Aorta (tissue), 5 donors: ENCODE measurements at places on chromosomes 6 and 20. TPM values are rescaled to one million over a fixed set of nuclear protein-coding genes. Genes with fewer than 3 reads are reported as not detected.
A peak's percentile ranks its signal among the peaks of the same experiment; 100 is the strongest.

GRCh38 chr6:24191346-24191745, 65.3 kb downstream of the NRSN1 start:
- DNase-seq, result no peak

- DNase-seq, result no peak
Measured at GRCh38 chr6:11551053-11551452, 13.5 kb downstream of the TMEM170B start.

DNA sequence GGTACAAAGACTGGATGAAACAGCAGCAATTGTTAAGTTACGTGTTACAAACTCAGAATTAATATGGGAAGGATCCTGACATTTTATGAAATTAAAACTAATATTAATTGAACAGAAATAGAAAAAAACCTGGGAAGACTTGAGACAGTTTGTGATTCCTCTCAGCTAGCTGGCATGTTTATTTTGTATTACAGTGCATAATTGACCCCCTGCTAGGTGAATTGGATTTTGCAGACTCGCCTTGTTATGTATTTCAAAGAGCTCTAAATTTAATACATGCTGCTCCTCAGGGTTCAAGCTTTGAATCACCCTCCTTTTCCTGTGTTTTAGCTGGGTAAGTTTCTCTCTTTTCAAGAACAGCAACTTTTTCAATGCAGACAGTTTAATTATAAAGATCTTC, 339.4 kb downstream of the PLCB1 start:
- no peak for DNase-seq

GRCh38 chr20:17538517-17539170, 7.5 kb upstream of the BFSP1 start:
- no peak for DNase-seq

DNA sequence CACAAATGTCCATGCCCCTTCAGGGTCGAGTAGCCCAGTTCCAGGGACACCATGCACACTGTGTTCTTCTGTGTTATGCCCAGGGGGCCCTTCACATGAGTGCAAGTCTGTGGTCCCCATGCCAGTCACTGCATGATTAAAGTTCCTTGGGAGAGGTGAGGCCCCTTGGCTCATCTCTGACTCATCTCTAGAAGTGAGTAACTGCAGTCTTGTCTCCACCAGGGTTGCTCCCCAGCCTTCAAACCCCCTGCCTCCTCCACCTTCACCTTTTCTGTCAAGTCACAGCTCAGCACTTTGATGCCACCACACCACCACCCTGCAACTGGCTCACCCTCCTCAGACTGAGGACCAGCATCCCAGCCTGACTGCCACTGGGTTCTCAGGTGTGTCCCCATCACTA, 161.7 kb downstream of the UNC5CL start:
- no peak for DNase-seq

GRCh38 chr6:21201637-21202350, 391.8 kb upstream of the SOX4 start:
- no peak for DNase-seq

DNA sequence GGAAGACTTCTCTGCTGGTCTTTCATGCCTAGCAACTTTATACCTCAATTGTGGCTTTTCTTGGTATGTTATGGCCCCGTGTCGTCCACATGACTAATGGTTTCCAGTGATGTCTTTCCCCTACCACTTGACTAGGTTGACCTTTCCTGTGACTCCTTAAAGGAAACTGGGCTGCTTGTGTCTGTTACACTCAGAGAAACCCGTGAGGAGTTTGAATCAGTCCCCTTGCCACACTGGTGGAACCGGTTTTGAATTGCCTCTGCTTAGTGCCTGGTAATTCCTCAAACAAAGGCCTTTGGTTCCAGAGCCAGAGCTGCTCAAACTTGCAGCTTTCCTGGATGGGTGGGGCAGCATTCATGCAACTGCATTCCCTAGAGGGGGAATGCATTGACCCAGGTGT, 21.9 kb downstream of the ECT2L start:
- no peak for DNase-seq

DNA sequence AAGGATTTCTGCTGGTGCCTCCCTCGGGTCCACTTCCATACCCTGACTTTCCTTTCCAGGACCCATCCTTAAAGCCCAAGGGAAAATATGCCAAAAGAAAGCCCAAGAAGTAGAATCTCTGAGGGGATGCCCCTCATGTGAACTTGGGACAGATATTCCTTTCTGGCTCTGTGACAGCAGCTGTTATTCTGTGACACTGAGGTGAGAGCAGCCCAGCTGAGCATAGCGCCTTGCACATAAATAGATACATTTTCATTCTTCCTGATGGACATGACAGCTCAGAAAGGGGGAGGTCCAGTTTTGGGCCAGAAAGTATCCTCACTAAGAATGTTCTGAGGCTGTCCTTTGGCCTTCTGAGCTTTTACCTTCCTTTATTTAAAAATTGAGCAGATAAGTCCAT, 353.2 kb downstream of the SAMD5 start:
- DNase-seq, result no peak

GRCh38 chr20:9595763-9596162, 81.4 kb downstream of the LAMP5 start:
- DNase-seq, result no peak

DNA sequence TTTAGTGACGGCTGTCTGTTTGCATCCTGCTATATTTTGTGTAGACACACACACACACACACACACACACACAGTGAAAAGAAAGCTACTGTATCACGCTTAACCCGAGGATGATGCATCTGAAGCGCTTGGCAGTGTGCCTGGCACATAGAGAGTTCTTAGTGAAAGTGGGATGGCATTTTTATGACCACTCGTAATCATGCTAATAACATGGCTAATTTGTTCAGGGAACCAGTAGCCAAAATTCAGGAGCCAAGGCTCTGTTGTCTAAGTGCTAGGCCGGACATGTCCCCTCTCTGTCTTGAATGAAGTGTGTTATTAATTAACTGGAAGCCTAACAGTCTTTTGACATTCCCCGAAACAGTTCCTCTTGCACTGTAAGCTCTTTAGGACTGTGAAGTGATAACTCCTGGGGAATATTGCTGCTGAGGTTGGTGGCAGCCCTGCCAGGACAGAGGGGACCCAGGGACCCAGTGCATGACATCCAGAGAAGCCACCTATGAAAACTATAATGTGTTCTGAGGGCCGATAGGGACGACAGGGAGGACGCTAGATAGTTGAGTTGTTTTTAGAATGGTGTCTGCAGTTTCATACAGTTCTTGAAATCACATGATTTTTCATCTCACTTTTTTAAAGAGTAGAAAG, 45.0 kb upstream of the IRF4 start:
- no peak for DNase-seq

DNA sequence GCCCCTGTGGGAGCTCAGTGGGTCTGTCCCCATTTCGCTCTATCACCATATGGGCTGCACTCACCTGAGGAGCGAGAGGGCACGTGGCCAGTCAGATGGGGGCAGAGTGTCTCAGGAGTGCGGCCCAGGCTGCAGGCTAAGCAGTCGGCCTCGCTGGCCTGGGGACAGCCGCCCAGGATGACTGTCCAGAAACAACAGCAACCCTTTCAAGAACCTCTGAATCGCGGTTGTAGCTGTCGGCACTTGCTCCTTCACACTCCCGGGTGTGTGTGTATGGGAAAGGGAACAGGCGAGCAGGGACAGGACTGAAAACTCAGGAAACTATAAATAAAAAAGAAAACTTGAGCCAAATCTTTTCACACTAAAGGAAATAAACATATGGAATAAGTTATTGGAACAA, 63.1 kb downstream of the TFAP2A start:
- no peak for DNase-seq

GRCh38 chr20:51311636-51312479, 230.7 kb downstream of the NFATC2 start:
- no peak for DNase-seq

GRCh38 chr6:96520171-96521115, 1.2 kb upstream of the UFL1 start:
- DNase-seq, result no peak

- DNase-seq, result no peak
Measured at GRCh38 chr6:37205997-37206340, 36.0 kb downstream of the PIM1 start.

DNA sequence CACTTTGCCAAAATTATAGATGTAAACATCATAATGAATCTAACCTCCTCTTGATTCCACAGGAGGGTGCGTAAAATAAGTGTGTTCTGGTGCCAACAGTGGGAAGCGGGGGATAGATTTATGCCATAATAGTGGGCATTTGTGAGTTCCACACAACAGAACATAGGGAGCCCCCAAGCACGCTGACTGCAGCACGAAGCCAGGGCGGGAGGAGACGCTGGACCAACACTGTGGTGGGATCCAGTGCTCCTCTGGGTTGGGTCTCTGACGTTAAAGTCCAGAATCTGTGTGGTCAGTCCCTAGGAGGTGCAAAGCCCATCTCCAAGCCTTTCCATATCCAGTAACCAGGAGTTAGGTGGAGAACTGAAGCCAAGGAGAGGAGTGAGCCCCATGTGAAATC, 1.8 kb upstream of the TTLL2 start:
- DNase-seq, result no peak

- no peak for DNase-seq
Measured at GRCh38 chr6:24454452-24454851, 34.9 kb downstream of the GPLD1 start.

DNA sequence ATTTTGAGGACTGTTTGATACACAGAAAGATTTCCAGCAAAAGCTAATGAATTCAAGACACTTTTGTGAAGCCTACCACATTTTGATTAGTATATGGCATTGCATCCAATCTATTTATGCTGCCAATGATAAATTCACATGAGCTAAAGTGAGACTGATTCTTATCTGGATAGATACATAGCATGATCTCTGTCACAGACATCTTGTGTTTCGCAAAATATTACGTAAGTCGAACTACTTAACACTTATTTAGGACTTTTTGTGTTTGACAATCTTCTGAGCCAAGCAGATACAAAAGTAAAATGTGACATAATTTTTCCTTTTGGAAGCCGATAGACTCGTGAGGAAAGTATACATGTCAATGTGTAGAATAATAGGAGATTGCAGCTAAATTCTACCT, 251.6 kb downstream of the HACE1 start:
- no peak for DNase-seq

GRCh38 chr6:135128268-135128914, 52.7 kb upstream of the MYB start:
- DNase-seq, result no peak

- no peak for DNase-seq
Measured at GRCh38 chr6:33093855-33094254, 18.1 kb downstream of the HLA-DPB1 start.

- no peak for DNase-seq
Measured at GRCh38 chr20:63235399-63235983, at the start of gene BIRC7. Gene BIRC7 (plus strand): TSS chr20:63235905. CDS start chr20:63236097, 192 bp downstream.

DNA sequence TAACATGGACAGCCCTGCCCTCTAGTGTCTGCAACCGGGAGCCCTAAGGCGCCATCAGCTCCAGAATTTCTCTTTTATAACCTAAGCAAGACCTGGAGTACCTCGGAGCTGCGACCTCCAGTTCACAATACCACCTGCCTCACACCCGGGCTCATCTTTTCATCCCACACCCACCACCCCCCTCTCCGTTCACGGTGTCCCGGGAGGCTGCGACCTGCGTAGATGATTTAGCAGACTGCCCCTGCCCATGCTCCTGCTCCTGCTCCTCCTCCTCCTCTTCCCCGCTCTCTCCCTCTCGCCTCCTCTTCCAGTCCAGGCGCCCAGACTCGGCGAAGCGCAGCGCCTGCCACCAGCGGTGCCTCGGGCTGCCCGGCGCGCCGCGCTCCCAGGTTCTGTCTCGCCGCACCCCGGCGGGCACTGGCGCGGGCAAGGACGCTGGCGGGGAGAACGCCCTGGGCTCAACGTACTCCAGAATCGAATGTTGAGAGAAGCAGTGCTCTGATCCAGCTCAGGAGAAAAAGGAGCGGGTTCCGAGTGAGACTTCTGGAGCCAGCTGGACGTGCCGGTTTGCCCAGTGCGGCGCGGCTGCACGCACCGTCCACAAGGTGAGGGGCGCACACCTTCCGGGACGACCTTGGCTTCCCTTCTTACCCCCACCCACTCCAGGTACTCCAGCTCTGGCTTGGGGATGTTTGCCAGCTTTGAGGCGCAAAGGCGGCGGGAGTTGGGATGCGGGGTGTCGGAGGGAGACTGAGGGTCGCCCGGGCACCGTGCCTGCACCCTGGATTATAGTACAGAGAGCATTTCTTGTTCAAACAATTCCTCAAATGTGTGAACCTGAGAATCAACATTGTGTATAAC, at the start of gene HTR1E:
HTR1E (plus strand) TSS at position 310 of the 861 bp plus-strand sequence. CDS start 77,807 bp downstream, outside the sequence.
- DNase-seq, result peak; percentile 69

GRCh38 chr20:46562373-46563169, 12.1 kb upstream of the OCSTAMP start:
- DNase-seq, result peak; percentile 71

GRCh38 chr6:42257614-42258013, 40.0 kb upstream of the MRPS10 start:
- no peak for DNase-seq

GRCh38 chr6:5335020-5335419, 73.7 kb downstream of the FARS2 start:
- DNase-seq, result no peak

DNA sequence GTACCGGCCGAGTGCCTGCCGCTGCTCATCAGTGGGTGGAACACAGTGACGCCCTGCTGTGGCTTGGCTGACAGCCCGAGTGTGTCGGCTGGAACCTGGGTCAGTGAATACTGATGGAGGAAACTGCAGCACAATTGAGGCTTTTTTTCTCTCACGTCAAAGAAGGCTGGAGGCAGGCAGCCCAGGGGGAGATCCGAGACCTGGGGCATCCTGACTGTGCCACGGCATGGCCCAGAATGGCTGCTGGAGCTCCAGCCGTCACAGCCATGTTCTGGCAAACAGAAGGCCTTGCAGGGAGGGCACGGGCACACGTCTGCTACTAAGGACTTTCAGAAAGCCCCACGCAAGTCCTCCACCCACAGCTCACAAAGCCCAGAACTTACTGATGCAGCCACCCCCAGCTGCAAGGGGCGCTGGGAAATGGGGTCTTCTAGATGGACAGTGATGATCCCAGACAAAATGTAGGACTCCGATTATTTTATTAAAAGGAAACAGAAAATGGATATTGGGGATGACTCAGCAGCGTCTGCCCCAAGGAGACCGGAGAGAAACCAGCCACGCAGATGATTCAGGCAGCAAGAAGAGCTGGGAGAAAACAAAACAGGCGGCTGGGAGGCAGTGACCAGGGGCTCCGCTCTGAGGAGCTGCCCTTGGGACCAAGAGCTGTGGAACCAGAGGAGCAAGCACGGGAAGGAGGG, 140.0 kb downstream of the TAF4 start:
- DNase-seq, result no peak

DNA sequence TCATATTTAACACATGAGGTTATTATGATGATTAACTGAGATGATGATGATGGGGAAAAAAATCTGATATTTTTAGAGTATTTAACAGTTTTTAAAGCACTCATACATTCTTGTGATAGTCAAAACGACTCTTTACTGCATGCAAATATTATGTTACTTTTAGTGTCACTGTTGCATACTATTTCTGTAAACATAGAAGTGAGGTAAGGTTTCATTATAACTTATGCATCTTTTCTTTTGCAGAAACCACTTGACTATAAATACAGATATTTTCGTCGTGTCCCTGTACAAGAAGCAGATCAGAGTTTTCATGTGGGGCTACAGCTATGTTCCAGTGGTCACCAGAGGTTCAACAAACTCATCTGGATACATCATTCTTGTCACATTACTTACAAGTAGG, 30.1 kb downstream of the FBXO9 start:
- no peak for DNase-seq

The BNIP5 gene
- polyA plus RNA-seq, result not detected

The RXRB gene
- polyA plus RNA-seq, result 14.1 TPM

The SRC gene
- 16.7 TPM for polyA plus RNA-seq

The SRMS gene
- polyA plus RNA-seq, result not detected

The TPD52L2 gene
- 112 TPM for polyA plus RNA-seq

The FLRT3 gene
- polyA plus RNA-seq, result 2.4 TPM

The BTN1A1 gene
- not detected for polyA plus RNA-seq

The FABP7 gene
- not detected for polyA plus RNA-seq

The MDFI gene
- 0.13 TPM for polyA plus RNA-seq
